Lung microvascular endothelial cell (primary cell): ENCODE measurements at places on chromosomes 12 and 14. TPM values are rescaled to one million over a fixed set of nuclear protein-coding genes. Genes with fewer than 3 reads are reported as not detected.

The MYF5 gene
- total RNA-seq: not detected in 2 replicates

- no peak for DNase-seq
Measured at GRCh38 chr12:105944628-105945027, 194.1 kb downstream of the NUAK1 start.

- no peak for DNase-seq
Measured at GRCh38 chr12:104575442-104576186, 118.9 kb downstream of the CHST11 start.

The ASCL1 gene
- not detected in 2 replicates for total RNA-seq

The DDN gene
- total RNA-seq: under 0.01 TPM in 1 of 2 replicates, not detected in the other

The HOXC10 gene
- total RNA-seq: not detected in 2 replicates

GRCh38 chr12:80291108-80291754, 152.8 kb upstream of the PTPRQ start:
- no peak for DNase-seq

DNA sequence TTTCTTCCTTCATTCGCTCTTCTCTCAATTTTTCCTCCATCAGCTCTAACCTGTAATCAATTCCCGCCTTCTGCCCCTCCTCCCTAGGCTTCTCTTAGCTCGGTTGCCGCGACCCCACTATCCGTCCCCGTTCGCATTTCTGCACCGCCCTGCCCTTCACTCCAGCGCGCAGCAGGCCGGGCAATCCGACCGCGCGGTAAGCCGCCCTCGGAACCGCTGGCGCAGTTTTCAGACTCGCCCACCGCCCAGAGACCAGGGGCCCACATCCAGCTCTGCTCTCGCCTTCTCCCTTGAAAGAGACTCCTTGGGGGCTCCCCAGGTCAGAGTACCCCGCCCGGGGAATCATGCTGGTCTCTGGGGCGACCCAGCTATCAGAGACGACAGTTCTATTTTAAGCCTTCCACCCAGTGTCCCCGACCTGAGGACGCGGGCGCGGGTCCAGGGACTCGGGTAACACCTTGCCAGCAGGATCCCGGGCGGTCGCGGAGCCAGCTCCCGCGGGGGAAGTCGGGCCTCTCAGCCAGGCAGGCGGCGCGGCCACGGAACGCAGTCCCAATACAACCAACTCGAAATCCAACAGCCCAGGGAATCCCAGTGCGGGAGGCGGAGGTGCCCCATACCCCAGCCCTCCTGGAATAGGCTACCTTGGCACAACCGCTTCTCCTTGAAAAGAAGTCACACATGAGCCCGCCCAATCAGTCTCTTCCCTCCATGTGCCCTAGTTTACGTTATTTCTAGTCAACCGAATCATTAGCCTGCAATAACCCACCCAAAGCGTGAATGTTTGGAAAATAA, 5.7 kb upstream of the SLC38A4 start:
- DNase-seq: peak; percentile 18

The TMEM132C gene
- not detected in 2 replicates for total RNA-seq

The TNFAIP2 gene
- 21.0 and 46.0 TPM in 2 replicates for total RNA-seq

DNA sequence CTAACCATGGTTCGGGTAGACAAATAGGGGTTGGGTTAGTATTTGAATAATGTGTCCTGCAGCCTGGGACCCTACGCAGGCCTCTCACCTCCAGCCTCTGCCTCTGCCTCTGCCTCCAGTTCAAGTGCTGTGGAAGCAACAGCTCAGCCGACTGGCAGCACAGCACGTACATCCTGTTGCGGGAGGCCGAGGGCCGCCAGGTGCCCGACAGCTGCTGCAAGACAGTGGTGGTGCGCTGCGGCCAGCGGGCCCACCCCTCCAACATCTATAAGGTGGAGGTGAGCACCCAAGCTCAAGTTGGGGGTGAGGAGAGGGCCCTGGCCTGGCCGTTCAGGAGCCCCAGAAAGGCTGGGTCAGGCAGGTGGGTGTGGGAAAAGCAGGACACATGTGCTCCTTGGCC, 55.9 kb downstream of the TSPAN11 start:
- DNase-seq: no peak

- DNase-seq: no peak
Measured at GRCh38 chr14:50249136-50249775, 17.9 kb upstream of the SOS2 start.

DNA sequence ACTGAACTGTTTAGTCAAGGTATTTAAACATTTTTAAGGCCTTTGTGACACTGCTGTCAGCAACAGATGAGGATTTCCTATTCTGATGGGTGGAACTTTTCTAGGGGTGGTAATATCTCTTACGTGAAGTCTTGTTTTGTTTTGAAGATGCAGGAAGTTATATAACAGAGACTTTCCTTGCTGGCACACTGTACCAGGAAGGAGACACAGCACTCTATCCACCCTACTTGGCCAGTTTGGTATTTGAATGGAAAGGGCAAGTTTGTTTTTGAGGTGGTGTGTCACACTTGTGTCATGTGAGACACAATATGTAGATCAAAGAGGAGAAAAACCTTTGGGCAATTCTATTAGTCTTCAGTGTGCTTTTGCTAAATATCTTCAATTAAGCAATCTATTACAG, 51.6 kb upstream of the SRP54 start:
- DNase-seq: peak; percentile 5

GRCh38 chr14:37145395-37145794, 27.0 kb downstream of the SLC25A21 start:
- DNase-seq: no peak

- no peak for DNase-seq
Measured at GRCh38 chr12:127311720-127312364, 955.1 kb upstream of the TMEM132C start.

DNA sequence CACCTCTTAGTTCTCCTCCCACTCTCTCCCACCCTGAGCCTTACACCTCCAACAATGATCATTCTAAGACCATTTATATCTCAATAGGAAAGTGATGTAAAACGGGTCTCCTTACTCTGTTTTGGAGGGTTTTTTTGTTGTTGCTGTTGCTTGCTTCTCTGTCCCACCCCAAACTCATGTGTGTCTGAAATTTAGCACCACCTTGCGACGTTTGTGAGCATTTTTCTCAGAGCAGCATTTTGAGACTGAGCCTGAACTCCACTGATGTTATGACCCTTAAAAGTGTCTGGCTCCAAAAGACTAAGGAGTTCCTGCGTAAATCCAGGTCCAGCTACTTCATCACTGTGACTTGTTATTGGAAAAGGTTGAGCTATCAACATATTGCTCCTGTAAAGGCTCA, 155.0 kb downstream of the DAD1 start:
- no peak for DNase-seq

The KRT8 gene
- 11.3 and 12.6 TPM in 2 replicates for total RNA-seq

DNA sequence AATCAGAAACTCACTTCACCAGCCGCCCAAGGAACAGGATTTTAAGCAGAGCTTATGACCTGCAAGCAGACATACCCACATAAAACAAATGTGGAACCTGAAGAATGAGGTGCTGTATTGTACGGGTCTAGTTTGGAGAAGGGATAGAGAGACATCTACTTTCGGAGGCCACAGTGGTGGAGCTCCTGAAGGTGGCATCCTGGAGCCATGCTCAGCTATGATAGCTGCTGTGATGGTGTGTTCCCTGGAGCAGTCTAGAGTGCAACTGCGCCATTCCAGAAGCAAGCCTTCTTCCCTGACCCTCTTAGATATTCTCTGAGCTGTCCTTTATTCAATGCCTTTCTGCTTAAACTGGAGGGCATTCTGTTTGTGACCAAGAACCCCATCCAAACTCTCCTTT, 402.6 kb downstream of the FUT8 start:
- no peak for DNase-seq

- DNase-seq: peak; percentile 13
Measured at GRCh38 chr12:43776498-43776897, 17.7 kb downstream of the IRAK4 start.

DNA sequence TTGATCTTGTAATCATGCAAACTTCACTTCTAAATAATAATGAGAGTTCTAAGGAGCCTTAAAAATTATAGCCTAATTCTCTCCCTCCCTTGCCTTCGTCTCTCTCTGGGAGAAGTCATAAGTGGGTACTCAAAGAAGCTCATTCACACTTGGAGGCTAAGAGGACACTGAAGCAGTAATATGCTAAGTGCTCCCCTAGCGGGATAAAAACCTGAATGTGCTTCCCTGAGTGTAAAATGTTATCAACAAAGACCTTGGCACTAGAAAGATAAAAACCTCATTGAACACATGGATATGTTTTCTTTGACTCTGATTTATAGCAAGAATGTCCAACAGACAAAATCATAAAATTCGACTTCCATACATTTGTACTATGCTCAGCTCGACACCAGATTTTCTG, 337.9 kb upstream of the NOVA1 start:
- DNase-seq: no peak

GRCh38 chr12:122080149-122081082, 1.9 kb downstream of the MLXIP start:
- DNase-seq: peak; percentile 92

The RNASE3 gene
- not detected in 2 replicates for total RNA-seq

The SCN8A gene
- total RNA-seq: under 0.01 and 0.44 TPM in 2 replicates

The ZDHHC22 gene
- under 0.01 TPM in 1 of 2 replicates, not detected in the other for total RNA-seq

GRCh38 chr12:130698106-130698505, 18.0 kb downstream of the RIMBP2 start:
- DNase-seq: no peak

The DPF3 gene
- 0.99 and 1.3 TPM in 2 replicates for total RNA-seq

The KRT5 gene
- total RNA-seq: not detected in 2 replicates

- no peak for DNase-seq
Measured at GRCh38 chr12:14289601-14290000, 75.9 kb upstream of the ATF7IP start.

- DNase-seq: no peak
Measured at GRCh38 chr12:115312901-115313300, 628.9 kb upstream of the TBX3 start.

The TAS2R42 gene
- not detected in 2 replicates for total RNA-seq

GRCh38 chr14:95327558-95328374, 8.1 kb upstream of the CLMN start:
- no peak for DNase-seq

The SLC7A7 gene
- 5.0 and 6.7 TPM in 2 replicates for total RNA-seq

The KLHL33 gene
- under 0.01 TPM in 2 replicates for total RNA-seq

GRCh38 chr14:68979722-68980451, 785 bp upstream of the ACTN1 start:
- DNase-seq: peak; percentile 39

DNA sequence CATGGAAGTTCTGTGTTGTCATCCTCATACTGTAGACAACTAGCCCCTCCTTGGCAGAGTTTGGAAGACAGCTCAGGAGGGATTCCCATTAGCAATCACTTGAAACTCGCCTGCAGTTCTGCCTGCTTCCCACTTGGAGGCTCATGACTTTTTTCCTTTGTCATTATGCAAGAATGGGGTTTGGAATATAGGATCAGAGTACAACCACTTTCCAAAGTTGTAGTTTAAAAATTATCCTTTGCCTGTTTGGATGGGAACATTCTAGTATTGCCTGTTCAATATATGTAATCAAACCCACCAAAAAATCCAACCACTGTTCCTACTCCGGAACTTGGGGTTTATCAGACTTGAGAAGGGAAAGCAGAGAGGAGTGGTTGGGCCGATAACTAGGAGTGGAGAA, 2.1 kb upstream of the GPD1 start:
- peak; percentile 46 for DNase-seq

The GLT8D2 gene
- total RNA-seq: 3.5 and 6.0 TPM in 2 replicates

The ERG28 gene
- 5.0 TPM in 2 replicates for total RNA-seq

DNA sequence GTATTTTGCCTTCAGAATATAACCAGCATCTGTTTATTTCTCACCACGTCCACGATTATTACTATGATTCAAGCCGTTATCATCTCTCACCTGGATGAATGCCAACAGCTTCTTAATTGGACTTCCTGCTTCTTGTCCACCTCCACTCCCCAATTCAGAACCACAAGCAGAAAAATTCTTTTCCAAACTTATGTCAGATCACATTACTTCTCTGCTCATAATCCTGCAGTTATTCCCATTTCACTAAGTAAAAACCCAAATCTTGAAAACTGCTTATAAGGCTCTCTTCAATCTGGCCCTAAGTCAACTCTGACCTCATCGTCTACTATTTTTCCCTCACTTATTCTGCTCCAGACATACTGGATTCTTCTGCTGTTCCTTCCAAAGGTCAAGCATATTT, 2.0 kb downstream of the CRY1 start:
- peak; percentile 77 for DNase-seq

The SDR39U1 gene
- total RNA-seq: 6.5 and 7.3 TPM in 2 replicates

DNA sequence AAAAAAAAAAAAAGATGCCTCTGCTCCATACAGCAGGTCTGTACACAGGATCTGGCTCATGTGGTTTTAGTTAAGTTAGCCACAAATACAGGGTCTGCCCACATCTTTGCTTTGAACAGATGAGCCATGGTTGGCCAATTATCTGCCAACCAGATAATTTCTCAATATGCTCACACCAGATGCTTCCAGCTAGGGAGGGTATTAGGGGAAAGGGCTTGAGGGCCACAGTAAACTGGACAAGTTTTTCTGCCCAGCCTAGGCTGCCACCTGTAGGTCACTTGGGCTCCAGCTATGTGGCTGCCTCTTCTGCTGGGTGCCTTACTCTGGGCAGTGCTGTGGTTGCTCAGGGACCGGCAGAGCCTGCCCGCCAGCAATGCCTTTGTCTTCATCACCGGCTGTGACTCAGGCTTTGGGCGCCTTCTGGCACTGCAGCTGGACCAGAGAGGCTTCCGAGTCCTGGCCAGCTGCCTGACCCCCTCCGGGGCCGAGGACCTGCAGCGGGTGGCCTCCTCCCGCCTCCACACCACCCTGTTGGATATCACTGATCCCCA, 776 bp downstream of the RDH5 start:
- peak; percentile 59 for DNase-seq

The DPY19L2 gene
- 0.40 and 0.65 TPM in 2 replicates for total RNA-seq

DNA sequence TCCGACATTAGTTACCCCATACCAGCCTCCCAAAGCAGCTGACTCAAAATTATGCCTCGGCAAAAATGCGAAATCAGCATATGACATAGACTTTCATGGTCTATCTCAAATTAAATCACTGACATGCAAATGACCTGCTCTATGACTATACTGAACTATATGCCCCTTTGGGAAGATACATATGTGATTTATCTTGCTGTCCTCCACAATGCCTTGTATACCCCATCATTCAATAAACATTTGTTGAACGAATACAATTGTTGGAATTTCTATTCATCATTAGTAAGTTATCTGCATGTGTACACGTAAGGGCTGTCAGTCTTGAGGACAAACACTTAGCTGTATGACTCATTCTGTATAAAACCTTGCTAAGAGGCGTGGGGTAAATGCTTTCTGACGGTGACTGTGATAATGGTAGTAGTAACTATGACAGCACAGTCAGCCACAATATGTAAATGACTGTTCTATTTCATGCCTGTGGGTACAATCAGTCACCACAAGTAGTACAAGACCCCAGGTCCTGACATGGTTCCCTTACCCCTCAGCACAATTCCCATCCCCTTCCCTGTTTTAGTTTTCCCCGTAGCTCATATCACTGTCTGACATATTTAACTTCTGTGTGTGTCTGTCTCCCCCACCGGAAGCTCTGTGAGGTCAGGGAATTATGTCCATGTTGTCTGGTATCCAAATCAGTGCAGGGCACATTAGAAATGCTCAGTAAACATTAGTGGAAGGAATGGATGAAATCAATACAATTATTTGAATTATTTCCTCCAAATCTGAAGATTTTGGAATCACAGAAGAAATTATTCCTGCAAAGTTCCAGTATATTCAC, 42.8 kb downstream of the STXBP6 start:
- peak; percentile 80 for DNase-seq

The CLEC2A gene
- not detected in 2 replicates for total RNA-seq

- no peak for DNase-seq
Measured at GRCh38 chr14:97280526-97280925, 483.3 kb downstream of the VRK1 start.

The P3H3 gene
- total RNA-seq: 12.9 and 25.7 TPM in 2 replicates

The FAR2 gene
- 45.5 and 46.0 TPM in 2 replicates for total RNA-seq
